NCI-H774 (cell line): ENCODE measurements at places on chromosomes 2 and 18.

GRCh38 chr2:209864716-209865295 is 93.2 kb downstream of the UNC80 start:
- no peak for DNase-seq

DNA sequence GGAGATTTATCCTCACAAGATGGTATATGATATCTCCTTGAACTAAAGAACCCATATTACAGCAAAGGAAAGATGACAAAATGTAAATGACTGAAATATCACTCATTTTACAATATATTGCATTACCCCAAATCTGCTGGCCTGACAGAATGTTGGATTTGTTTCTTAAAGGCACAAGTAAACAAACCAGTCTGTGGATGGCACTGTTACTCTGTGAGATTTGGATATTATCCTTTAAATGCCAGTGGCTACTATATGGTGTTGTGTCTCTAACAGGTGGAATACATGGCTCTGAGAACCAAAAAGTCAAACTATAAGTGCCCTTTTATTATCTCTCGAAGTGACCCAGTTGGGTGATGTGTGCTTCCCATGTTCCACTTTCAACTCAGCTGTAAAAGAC is 125.7 kb downstream of the PDE1A start:
- no peak for DNase-seq

DNA sequence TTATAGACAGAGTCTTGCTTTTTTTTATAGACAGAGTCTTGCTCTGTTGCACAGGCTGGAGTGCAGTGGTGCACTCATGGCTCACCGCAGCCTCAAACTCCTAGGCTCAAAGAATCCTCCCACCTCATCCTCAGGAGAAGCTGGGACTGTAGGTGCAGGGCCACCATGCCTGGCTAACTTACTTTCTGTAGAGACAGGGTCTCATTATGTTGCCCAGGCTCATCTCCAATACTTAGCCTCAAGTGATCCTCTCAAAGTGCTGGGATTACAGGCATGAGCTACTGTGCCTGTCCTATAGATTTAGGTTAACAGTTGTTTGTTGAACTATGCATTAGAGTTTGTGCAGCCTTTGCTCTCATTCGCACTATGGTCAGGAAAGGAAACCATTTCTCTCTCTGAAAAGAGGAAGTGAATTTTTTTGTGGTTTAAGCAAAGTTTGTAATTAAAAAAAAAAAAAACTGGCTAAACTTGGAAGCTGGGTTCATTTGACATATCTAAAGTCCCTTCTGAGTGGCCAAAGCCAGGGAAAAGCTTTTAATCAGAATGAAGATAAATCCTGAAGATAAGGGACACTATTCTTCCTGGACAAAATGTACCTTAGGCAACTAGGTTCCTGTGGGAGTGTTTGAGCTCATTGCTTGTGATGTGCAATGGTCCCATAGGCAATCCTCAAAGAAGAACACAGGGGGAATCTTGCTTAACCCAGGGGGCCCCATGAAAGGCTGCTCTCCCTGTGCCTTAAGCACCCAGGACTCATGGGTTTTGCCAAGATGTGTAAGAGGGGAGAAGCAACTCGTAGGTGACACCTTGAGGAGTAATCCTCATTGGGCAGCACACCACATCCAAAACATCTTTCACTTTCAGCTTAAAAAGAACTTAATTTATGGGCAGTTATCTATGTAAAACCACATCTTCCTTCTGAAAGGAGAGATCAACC is 201.7 kb downstream of the MREG start:
- no peak for DNase-seq

DNA sequence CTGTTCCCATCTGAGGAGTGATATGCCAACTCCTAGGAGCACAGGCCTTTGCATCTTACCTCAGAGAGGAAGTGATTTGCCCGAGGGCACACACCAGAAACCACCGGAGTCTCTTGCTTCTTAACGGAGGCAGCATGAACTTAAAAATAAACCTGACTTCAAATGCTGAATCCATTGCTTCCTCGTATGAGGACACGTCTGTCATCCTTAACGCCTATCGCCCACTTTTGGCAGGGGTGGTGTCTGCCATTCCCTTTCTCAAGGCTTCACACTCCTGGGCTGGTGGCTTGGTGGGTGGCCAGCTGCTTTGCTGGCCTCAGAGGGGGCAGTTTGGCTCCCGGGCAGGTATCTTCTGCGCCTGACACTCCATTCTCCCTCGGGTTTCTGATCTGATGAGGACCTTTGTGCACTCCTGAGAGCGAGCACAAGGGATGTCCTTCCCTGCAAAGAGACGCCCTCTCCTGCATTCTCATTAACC is 1.1 kb upstream of the PREB start:
- no peak for DNase-seq

DNA sequence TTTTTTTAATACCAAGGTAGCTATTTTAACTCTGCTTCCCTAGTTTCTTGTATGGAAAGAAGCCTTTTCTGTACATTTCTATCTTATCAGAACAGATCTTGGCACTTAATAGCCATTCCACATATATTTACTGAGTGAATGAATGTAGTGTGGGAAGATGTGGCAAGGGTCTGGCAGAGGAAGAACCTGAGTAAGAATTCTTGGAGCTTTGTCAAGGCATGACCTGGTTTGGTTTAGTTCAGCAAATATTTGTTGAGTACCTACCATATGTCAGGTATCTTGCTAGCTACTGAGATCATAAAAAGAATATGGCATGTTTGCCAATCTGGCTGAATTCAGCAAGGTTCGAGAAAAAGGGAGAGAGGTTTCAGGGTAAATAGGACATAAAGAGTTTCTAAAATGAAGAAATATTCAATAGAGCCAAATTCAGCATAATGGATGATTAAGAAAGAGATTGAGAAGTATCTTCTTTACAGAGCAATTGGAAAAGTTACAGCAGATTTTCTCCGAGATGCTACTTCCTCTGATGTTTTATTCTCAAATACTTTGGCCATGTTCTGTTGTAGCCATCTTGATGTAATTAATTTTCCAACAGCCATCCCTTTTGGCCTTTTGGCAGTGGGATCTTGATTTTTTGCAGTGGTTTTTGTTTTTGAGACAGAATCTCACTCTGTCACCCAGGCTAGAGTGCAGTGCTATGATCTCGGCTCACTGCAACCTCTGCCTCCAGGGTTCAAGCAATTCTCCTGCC is 21.7 kb upstream of the MEP1B start:
- DNase-seq = no peak

- no peak for DNase-seq
Observed at GRCh38 chr2:219469186-219469724, 29.4 kb upstream of the GMPPA start.

DNA sequence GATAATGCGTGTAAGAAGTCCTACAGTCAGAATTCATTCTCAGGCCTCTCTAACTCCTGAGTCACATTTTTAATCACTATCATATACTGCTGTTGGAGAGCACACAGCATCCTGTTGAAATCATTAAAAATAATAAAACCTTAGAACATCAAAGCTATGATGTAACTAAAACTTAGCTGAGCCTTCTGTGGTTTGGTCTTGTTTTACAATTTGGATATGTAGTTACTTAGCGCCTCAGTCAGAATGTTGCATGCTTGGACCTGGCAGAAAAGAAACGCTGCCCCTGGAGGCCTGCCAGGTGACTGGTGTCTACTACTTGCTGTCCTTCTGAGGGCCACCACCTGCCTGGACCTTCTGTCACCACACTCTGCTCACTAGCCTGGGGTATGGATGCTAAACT is 261.1 kb upstream of the RASGRP3 start:
- no peak for DNase-seq

- no peak for DNase-seq
Observed at GRCh38 chr2:122063716-122064115, 308.3 kb downstream of the TSN start.

DNA sequence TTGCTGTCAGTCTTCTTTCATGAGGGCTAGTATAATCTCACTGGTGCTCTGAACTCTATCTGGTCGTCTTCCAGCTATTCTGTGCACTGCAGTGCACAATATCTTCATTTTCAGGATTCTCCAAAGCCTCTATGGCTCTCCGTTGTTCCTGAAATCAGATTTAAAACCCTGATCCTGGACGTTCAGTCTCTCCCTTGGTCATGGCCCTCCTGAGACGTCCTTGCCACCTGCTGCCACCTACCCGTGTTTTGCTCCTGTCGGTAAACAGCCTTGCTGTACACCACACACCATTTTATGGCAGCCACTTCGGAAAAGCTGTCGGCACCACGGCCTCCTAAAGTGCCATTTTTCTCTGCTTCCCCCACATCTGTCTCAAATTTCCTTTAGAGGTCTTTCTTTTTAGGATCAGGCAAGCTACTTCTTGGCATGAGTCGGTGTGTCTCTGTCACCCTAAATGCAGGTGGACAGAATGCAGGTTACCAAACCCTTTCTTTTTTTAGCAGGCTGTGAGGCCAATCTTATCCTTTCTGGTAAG is 170.0 kb downstream of the HRH4 start:
- no peak for DNase-seq

- peak; percentile 20 for DNase-seq
Observed at GRCh38 chr2:37560241-37560848, 111.1 kb downstream of the CDC42EP3 start.

DNA sequence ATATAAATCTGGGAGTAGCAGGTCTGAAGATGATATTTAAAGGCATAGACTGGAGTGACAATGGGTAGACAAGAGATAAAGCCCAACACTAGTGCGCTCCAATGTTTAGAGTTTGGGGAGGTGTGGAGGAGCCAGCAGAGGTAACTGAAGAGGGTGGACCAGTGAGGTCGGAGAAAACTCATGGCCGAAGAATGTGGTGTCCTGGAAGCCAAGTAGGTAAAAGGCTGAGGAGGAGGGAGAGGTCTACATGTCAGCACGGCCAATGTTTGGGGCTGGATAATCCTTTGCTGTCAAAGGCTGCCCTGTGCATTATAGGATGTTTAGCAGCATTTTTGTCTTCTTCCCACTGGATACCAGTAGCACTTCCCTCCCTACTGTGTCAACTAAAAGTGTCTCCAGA is 78.8 kb upstream of the KCNE4 start:
- DNase-seq = no peak

GRCh38 chr18:61394983-61395382 is 61.8 kb downstream of the CDH20 start:
- DNase-seq = no peak
